ENCODE measurements at places on chromosomes 3 and 15.

- no peak for DNase-seq
Observed at GRCh38 chr15:100328796-100329195, 13.0 kb downstream of the ADAMTS17 start.

DNA sequence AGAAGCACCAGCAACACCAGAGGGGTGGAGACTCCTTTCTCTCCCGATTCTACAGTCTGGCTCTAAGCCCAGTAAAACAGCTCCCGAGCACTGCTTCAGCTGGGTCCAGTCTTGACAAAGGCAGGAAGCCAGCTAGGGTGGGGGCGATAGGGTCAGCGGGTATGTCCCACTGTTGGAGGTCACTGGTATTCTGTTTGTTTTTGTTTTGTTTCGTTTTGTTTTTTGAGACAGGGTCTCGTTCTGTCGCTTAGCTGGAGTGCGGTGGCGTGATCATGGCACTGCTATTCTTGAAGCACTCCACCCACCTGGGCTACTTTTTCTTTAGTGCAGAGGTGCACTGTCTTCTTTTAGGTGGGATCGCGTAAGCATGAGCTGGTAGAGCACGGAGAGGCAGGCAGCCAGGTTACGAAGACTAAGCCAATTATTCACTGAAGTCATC, 16.3 kb downstream of the GCSAM start:
- no peak for DNase-seq

DNA sequence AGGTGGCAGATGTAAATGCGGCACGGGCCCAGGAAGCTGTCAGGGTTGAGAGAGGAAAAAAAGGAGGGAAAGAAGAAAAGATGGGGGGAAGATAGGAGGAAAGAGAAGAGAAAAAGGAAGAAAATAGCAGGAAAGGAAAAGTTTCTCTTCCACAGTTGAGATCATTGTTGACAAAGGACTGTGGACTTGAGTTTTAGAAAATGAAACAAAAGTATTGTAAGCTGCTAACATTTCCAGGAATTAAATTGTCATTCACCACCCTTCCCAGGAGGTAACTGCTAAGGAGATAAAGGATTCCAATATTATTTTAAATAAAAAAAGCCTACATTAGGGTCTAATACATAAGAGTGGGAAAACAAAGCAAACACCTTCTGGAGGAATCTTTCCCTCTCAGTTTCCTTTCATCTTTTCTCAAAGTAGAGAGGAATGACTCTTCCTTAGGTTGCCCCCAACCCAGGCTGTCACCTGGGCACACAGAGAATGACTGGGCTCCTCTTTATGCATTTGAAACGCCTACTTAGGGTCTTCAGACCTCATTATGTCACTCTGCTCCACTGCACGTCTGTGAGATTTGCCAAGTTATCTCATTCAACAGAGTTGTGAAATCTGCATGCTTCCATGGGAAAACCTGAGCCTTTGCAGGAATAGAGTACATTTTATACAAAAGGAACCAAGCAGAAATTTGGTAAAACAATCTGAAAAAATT, 194.0 kb downstream of the TNIK start:
- no peak for DNase-seq

DNA sequence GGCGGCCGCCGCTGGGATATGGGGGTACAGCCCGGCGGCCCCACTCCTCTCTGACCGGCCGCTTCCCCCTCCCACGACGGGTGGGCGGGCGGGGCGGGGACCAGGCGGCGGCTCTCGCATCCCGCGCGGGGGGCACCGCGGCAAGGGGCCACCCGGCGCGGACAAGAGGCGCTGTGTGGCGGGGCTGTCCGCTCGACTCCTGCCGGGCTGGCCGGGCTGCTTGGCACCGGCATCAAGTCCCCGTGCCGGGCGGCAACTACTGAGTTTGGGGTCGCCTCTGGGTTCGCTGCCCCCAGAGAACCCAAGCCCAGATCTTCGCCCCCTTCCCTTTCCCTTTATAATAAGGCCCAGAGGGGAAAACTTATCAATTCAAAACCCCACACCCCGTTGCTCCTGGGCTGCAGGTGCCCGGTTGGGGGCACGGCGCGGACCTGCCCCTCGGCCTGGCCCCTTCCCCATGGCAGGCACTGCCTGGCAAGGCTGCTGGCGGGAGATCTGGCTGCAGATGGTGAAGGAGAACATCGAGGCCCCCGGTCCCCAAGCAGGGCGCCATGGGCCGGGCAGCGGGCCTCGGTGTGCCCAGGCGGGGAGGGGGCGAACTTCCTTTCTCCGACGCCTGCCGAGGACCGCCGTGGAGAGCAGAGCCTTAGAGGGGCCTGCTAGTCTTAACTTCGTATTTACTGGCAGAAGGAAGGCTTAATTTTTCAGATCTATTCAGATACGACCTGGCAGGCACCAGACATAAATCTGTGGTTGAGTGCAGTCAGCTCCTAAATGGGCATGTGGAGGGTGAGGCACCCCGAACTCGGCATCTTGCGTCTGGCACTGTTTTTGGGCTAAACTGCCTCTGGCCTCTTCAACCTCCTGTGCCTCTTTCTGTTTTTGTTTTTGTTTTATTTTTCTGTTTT, 911 bp downstream of the APBA2 start:
- no peak for DNase-seq

DNA sequence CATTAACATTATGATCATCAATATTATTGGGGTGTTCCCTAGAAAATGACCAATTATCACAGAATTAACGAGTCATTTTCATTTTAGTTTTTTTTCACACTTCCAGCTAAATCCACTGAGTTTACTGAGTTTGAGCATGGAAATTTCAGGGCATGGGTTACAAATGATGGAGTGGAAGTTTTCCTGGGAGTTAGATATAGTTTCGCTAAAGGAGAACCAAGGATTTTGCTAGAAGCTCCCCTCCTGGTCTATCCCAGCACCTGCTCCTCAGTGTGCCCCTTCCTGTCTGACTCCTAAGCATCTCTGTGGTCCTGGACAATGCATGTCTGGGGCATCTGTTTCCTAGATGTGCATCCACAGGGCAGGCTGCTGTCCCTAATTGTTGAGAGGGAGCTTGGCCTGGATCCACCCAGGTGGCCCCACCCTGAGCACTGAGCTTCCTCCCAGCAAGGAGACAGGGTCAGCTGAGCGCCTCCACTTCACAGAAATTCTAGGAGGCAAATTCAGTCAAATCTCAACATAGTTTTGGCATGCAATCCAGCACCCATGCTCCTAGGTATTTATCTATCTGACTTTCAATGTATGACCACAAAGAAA, 102.3 kb upstream of the GOLGA6L6 start:
- no peak for DNase-seq

GRCh38 chr15:75639709-75640482, at the start of gene IMP3:
IMP3 (minus strand) TSS chr15:75640224; CDS start chr15:75640168, 56 bp downstream.
- peak; percentile 73 for DNase-seq

- DNase-seq: no peak
Observed at GRCh38 chr3:20125897-20126296, 60.1 kb downstream of the SGO1 start.

GRCh38 chr15:66842710-66843441, 140.8 kb downstream of the SMAD6 start:
- no peak for DNase-seq

GRCh38 chr3:14497321-14497720, 42.8 kb downstream of the GRIP2 start:
- no peak for DNase-seq

DNA sequence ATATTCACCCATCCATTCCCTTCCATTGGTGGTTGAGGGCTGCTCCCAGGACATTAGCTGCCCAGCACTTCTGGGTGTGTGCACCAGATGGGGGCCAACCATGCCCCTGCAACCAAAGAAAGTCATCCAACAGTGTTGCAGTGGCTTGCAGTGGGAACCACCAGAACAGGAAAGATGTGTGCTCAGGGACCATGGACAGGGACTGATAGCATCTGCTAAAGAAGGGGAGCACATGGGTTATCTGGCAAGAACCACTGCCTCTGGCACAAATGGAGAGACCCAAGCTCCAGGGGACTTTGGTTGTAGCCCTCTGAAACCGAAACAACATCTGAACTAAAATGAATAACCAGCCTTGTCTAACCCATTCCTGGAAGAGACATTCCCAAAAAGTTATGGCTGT, 8.1 kb downstream of the DCLK3 start:
- no peak for DNase-seq

GRCh38 chr15:71252044-71252739, 136.9 kb downstream of the THSD4 start:
- no peak for DNase-seq

- no peak for DNase-seq
Observed at GRCh38 chr15:35055416-35056105, 29.5 kb downstream of the NANOGP8 start.

- no peak for DNase-seq
Observed at GRCh38 chr3:150261958-150262357, 146.1 kb upstream of the TSC22D2 start.

GRCh38 chr15:67358812-67359211, 104.2 kb downstream of the IQCH start:
- no peak for DNase-seq

- no peak for DNase-seq
Observed at GRCh38 chr3:54604495-54604894, 323.4 kb downstream of the LRTM1 start.

DNA sequence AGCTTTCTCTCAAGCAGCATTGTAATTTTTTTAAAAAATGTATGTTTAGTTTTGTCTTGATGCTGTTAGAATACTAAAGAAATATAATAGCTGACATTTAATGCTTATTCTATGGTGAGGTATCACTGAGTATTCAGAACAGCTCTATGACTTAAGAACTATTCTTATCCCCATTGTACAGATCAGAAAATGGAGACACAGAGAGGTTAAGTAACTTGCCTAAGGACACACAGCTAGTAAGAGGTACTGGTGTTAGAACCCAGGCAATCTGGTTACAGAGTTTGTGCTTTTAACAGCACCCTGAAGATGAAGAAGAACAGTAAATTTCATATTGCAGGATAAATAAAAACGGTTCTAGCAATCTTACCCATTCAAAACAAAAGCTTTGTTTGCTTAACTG, 15.5 kb downstream of the PLA2G4D start:
- no peak for DNase-seq

DNA sequence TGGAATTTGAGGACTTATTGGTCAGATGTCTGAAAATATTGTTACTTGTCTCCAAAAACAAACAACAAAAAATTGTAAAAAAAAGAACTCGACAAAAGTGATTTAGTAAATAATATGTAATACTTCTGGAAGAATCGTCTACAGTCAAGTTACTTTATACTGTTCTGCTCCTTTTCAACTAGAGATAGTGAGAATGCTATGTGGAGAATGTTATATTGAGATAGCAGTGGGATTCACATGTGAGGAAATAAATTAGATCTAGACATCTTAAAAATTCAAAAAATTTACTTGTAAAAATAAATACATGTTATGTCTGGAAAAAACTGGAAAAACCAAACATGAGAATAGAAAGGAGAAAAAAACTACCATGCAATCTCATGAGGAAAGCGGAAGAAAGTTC, 64.9 kb downstream of the SGO1 start:
- no peak for DNase-seq

GRCh38 chr3:31469385-31469784, 63.3 kb upstream of the STT3B start:
- DNase-seq: no peak

- no peak for DNase-seq
Observed at GRCh38 chr3:39657075-39657474, 152.3 kb upstream of the MYRIP start.

GRCh38 chr3:17544632-17545031, 197.8 kb downstream of the TBC1D5 start:
- DNase-seq: no peak

DNA sequence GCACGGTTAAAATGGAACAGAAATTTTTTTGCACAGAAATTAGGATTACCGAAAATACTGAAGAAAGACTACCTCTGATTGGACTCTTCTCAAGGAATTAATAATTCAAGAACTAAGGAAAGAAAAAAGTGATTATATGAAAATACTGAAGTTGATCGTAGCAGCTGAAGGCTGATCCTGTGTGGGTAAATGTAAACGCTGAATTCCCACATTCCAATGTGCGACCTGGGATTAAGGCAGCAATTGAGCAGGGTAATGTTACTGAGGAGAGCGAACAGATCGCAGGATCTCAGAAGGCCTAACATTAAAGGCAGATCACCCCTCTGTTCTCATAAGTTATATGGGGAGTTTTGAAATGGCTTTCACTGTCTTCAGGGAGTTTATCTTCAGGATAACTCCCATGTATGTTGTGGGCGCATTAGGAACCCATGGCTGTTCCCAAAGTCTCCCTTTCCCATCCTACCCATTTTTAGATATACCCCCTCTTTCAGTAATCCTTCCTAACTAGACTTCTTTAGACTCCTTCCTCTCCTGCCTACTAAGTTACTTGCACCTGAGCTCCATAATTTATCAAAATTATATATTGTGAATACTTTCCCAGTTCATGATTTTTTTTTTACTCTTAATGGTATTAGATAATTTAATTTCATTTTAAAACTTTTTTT, 1.0 kb upstream of the UBL7 start:
- DNase-seq: no peak

DNA sequence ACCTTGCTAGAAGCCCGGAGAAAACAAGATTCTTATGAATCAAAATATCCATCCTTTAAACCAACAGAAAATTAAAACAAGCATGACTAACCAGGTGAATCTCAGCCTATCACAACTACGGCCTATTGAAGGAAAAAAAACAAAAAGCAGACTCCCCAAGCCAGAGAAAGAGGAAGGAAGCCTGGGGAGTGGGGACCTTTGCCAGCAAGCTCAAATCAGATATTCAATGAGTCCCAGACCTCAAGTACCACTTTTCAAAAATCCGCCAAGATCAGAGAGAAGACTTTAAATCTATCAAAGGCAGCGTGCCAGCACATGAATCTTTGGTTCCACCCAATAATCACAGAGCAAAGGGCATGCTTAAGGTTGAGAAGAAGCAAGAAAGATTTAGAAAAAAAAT, 253.8 kb downstream of the NTRK3 start:
- no peak for DNase-seq

GRCh38 chr3:54873059-54874010, 54.5 kb downstream of the LRTM1 start:
- DNase-seq: no peak

- DNase-seq: no peak
Observed at GRCh38 chr15:95295363-95295762, 1035.1 kb upstream of the NR2F2 start.

- no peak for DNase-seq
Observed at GRCh38 chr3:143529018-143529478, 319.2 kb downstream of the SLC9A9 start.

GRCh38 chr15:56839099-56839498, 79.3 kb upstream of the TCF12 start:
- no peak for DNase-seq

DNA sequence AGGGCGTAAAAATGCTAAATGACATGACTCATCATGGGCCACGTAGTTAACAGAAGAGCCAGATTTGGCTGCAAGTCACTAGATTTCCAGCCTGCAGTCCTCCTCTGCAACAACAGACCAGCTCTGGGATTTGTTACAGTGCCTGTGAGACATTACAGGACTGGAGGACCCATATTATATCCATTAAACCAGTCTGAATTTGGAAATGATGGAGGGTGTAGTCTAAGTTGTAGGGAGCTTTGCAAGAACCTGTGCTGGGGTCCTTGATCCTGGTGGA, 10.8 kb downstream of the ZNF774 start:
- no peak for DNase-seq

DNA sequence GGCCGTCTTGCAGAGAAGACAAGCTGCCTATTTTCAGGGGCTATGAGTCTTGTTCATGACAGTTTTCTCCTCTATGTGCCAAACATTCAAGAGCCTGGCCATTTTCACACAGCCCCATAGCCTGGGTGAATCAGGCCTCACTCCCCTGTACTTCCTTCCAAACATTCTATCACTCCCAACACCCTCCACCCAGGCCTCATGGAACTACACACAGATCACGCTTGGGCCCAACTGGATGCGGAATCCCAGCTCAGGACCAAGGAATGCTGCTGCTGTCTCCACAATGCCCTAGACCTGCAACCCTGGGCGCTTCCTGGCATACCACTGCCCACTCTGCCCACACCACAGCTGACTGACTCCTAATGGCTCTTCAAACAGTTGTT, 39.4 kb upstream of the PCSK6 start:
- DNase-seq: no peak

Data from stimulated activated CD8-positive, alpha-beta memory T cell treated with anti-CD3 and anti-CD28 coated beads, Interleukin-15, amount 100 ng/mL, for 24 hours (primary cell).